ENCODE measurements at places on chromosomes 13 and 19.

DNA sequence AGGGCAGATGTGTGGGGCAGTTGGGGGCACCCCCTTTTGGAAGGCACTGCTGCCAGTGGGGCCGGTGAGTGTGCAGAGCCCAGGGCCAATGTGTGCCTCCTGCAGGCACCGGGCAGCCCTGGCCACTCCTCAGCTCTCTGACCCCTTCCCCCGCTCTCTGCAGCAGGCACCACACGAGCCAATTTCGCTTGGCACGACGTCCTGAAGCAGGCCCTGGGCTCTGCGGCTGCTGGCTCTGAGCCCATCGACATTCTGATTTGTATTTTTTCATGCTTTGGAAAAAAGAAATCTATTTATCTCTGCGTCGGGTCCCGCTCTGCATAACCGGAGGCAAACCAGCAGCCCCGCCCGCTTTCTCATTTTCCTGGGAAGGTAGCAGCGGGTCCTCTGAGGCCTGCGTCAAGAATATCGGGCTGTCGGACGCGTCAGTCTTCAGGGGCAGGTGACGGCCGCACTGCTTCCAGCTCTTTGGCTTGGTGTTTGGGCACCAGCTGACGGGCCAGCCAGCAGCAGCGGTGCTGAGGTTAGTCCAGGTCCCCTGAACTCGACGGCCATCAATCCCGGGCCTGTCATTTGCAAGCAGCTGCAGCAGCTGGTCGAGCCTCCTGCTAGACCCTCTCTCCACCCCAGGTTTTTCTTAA, 134.3 kb downstream of the KDM4B start:
- DNase-seq, result no peak

DNA sequence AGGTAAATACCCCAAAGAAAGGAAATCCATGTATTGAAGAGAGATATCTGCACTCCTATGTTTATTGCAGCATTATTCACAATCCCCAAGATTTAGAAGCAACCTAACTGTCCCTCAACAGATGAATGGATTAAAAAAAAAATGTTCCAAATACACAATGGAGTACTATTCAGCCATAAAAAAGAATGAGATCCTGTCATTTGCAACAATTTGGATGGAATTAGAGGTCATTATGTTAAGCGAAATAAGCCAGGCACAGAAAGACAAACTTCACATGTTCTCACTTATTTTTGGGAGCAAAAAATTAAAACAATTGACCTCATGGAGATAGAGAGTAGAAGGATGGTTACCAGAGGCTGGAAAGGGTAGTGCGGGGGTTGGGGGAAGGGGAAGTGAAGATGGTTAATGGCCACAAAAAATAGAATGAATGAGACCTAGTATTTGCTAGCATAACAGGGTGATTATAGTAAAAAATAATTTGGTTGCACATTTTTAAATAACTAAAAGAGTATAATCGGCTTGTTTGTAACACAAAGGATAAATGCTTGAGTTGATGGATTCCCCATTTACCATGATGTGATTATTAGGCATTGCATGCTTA, 9.7 kb upstream of the ZNF709 start:
- no peak for DNase-seq

GRCh38 chr19:39479916-39480315, 722 bp upstream of the TIMM50 start:
- DNase-seq, result no peak

GRCh38 chr19:1487576-1488281, 2.4 kb downstream of the PCSK4 start:
- DNase-seq, result no peak

DNA sequence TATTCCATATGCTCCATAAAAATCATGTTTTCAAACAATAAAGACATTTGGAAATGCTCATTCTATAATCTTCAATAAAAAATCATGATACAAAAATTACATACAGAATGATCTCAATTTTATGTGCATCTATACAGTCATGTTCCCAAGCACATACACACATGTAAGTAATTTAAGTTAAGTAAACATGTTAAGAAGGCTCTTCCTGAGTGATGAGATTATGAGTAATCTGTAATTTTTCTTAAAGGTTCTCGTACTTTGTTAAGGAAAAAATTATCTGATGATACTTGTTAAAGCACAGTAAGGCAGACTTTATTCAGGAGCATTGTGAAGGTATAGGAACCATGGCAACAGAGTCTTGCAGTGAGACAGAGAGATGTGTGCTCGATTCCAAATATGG, 30.0 kb upstream of the DLEU7 start:
- no peak for DNase-seq

GRCh38 chr13:106100171-106100919, 435.1 kb downstream of the EFNB2 start:
- no peak for DNase-seq

GRCh38 chr13:42364613-42365000, 92.7 kb downstream of the AKAP11 start:
- DNase-seq, result no peak

GRCh38 chr13:32737679-32738078, 151.4 kb downstream of the PDS5B start:
- no peak for DNase-seq

GRCh38 chr13:106275446-106276032, 259.9 kb downstream of the EFNB2 start:
- DNase-seq, result no peak

GRCh38 chr19:1668486-1669270, 16.3 kb upstream of the TCF3 start:
- DNase-seq, result no peak

DNA sequence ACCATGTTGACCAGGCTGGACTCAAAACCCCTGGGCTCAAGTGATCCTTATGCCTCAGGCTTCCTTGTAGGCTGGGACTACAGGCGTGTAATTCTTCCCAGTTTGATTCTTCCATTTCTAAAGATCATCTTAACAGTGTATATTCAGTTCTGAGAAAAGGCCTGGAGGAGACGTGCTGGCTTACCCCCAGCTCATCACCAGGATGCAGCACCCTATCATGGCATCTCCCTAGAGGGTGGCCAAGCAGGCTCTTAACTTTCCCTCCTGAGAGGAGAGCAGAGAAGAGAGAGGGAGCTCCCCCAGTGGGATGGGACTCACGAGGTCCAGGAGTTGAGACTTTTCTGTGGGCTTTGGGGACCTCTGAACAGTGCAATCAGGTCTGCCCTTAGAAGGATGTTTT, 2.1 kb upstream of the TUBA3C start:
- DNase-seq, result no peak

GRCh38 chr19:34082289-34083077, 89.8 kb upstream of the LSM14A start:
- no peak for DNase-seq

GRCh38 chr13:101829484-101829883, 377.0 kb downstream of the ITGBL1 start:
- DNase-seq, result no peak

- DNase-seq, result no peak
Observed at GRCh38 chr13:90696254-90696653, 651.2 kb upstream of the MIR17HG start.

DNA sequence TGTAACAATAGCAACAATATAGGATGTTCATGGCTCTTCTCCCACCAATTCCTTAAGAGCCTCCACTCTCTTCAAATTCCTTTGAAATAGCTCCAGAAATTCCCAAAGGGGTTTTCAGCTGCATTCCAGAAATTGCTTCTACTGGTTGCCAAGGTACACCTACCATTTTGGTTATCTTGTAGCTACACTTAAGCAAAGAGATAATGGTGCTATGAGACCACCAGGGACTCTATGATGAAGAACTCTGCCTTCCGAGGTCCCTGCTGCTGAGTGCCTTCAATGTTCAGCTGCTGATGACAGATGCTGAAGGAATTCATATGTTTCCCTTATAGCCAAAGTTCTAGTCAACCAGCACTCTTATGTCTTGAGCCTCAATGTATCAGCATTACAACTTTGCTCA, 78.4 kb downstream of the POU4F1 start:
- no peak for DNase-seq

DNA sequence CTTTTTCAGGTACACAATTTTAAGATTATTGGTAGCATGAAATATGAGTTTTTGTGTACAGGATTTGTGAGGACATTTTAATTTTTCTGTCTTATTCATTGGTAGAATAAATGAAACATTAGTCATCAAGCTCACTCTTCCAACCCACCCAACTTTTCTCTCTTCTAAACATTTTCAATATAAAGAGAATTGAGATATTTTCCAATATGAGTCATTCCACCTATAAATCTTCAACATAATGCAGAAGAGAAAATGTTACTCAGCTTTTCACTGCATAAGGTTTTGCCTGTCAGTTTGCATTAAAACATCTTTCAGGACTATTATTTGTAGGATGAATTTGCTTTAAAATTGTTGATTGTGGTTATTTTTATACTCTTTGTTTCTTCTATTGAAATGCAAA, 330.7 kb downstream of the PCDH20 start:
- no peak for DNase-seq

DNA sequence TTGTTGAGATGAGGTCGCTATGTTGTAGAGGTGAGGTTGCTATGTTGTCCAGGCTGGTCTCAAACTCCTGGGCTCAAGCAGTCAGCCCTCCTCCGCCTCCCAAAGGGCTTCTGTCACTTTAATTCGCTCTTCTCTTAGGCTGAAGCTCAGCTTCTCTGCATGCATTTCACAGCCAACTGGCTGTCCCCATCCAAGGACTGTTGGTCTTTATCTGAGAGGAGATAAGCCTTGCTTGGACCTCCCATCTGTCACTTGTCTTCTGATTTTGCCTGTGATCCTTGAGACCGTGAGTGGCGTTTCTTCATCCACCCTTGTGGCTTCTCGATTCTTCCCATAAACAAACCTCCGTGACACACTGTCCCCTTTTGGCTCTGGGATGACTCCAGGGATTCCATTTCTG, 24.4 kb downstream of the CERS1 start:
- no peak for DNase-seq

DNA sequence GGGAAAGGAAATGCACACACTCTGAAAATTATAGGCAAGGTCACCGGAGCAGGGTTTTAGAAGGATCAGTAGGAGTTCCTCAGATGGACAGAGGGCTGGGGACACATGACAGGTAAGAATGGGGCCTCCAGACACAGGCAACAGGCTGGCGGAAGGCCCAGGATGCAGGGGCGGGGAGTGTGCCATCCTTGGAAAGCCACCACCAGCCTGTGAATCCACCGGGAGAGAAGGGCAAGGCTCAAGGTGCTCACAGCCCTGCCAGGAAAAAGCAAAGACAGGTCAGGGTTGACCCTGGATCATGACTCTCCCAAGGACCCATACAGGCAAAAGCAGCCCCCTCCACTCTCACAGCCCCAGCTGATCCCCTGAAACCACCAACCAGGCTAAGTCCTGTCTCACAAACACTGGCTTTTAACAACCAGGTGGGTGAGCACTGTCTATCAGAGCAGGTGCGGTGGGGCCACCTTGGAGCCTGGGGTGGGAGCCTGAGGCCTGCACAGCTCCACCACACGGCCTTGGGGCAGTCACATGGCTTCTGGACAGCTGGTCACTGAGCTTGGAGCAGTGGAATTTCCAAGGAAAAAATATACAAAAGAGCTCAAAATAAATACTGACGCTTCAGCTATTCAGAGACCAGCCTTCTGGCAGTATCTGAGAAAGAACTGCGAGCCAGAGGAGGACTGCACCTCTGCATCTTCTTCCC, 35.2 kb upstream of the ISYNA1 start:
- DNase-seq, result no peak

DNA sequence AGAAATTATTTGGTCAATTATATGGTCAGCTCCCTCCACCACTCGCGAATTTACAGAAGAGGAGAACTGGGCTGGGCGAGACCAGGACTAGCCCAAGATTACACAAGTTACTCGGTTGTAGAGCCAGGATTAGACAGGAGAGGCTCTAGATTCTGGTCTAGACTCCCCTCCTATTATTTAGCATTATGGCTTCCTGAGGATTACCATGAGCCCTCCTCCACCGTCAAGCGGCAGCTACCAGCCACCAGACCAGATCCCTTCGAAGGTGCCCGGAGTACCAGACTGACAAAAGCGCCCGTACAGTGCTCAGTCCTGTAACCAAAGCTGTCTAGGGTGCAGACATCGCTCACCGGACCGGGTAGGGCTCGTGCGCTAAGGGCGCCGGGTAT, 497 bp upstream of the MLNR start:
- DNase-seq, result no peak

DNA sequence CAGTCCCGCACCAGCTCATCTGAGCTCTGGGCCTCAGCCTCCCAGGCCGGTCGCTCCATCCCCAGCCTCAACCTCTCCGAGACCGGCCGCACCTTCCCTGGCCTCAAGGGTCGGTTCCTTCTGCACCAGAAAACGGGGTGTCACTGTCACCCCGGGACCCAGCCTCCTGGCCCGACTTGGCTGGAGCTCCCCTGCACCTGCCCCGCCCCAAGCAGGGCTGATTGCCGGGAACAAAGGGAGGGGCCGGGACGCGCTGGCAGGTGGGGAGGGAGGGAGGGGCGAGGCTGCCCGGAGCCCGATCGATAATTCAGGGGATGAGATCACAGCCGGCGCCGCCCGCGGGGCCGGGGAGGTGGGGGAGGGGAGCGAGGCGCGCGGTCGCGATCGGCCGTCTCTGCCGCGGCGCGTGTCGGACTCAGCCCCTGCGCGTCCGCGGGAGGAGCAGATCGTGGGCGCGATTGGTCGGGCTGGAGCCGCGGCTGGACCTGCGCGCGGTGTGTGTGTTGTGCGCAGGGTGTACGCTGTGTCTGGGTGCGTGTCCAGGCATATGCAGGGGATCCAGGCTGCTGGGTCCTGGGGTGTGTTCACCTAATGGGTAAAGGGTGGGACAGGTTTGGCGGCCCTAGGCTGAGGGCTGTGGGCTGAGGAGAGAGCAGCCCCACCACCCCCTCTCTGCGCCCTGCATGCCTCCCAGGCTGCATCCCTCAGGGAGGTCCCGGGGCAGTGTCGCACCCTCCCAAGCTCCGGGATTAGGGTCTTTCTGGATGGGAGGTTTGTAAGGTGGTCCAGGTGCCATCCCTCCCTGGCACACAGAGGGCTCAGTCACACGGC, 1.1 kb upstream of the SHC2 start:
- DNase-seq, result no peak

- no peak for DNase-seq
Observed at GRCh38 chr13:49086722-49087121, 111.0 kb downstream of the FNDC3A start.

GRCh38 chr19:10517361-10517759, at the start of gene S1PR5:
TSS of gene S1PR5 (minus strand) at chr19:10517447. CDS start at chr19:10515011, 2,436 bp downstream.
- no peak for DNase-seq

GRCh38 chr13:84439108-84439507, 556.8 kb upstream of the SLITRK1 start:
- DNase-seq, result no peak

DNA sequence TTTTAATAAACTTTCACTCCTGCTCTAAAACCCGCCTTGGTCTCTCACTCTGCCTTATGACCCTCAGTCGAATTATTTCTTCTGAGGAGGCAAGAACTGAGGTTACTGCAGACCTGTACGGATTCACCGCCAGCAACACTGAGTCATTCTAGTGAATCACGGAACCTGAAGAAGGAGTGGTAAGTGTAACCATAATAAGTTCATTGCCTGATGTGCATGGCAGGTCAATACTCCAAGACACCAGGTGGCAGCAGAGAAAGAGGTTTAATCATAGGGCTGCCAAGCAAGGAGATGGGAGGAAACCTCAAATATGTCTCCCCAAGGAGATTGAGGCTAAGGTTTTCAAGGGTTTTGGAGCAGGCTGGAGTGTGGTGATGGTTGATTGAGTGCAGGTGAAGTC, 204.3 kb upstream of the IPO5 start:
- no peak for DNase-seq

All from activated CD4-positive, alpha-beta T cell treated with anti-CD3 and anti-CD28 coated beads, Interleukin-2, amount 50 U/mL, for 1 hour (primary cell).